ENCODE measurements at places on chromosomes 16 and 17. TPM values are rescaled to one million over a fixed set of nuclear protein-coding genes. Genes with fewer than 3 reads are reported as not detected.

Gene TEX14
- 0.02 TPM for polyA plus RNA-seq

Gene NKD1
- polyA plus RNA-seq: not detected

Gene ABCA9
- polyA plus RNA-seq: 0.12 TPM

Gene ZC3H18
- 10.1 TPM for polyA plus RNA-seq

Gene C17orf78
- not detected for polyA plus RNA-seq

Gene CORO1A
- 4.2 TPM for polyA plus RNA-seq

Gene IRX6
- polyA plus RNA-seq: not detected

Gene LPO
- polyA plus RNA-seq: not detected

Gene TBC1D3E
- polyA plus RNA-seq: not detected

Gene MCRIP2
- polyA plus RNA-seq: 10.8 TPM

Gene NPIPA8
- polyA plus RNA-seq: 2.4 TPM

Gene ASPA
- 0.17 TPM for polyA plus RNA-seq

Gene GPRC5B
- 27.5 TPM for polyA plus RNA-seq

Gene JPH3
- not detected for polyA plus RNA-seq

Gene ALG1
- polyA plus RNA-seq: 35.4 TPM

Gene TMEM208
- 46.8 TPM for polyA plus RNA-seq

Gene P2RX1
- polyA plus RNA-seq: 0.05 TPM

Gene CEMP1
- not detected for polyA plus RNA-seq

Gene SOX9
- 5.5 TPM for polyA plus RNA-seq

Gene CHST4
- not detected for polyA plus RNA-seq

Gene KRT36
- polyA plus RNA-seq: not detected

Gene SMIM5
- polyA plus RNA-seq: not detected

Gene SKAP1
- polyA plus RNA-seq: not detected

Gene ARHGAP23
- 19.3 TPM for polyA plus RNA-seq

Gene SDR42E2
- polyA plus RNA-seq: not detected

Gene RAC3
- polyA plus RNA-seq: 18.7 TPM

Gene MBTD1
- polyA plus RNA-seq: 6.4 TPM

Gene CDC6
- 9.1 TPM for polyA plus RNA-seq

Gene CTRB1
- polyA plus RNA-seq: not detected

Gene EPX
- polyA plus RNA-seq: not detected

Gene MT1X
- polyA plus RNA-seq: 30.1 TPM

Gene DBNDD1
- 12.5 TPM for polyA plus RNA-seq

Gene ELMO3
- polyA plus RNA-seq: 0.57 TPM

Gene GLIS2
- polyA plus RNA-seq: 2.9 TPM

Gene CHRNE
- polyA plus RNA-seq: 0.19 TPM

Gene NACA2
- 0.56 TPM for polyA plus RNA-seq

Gene MMP28
- 0.15 TPM for polyA plus RNA-seq

Gene CCL14
- polyA plus RNA-seq: not detected

Gene MYL4
- 0.17 TPM for polyA plus RNA-seq

Gene NPIPA2
- 1.1 TPM for polyA plus RNA-seq

Gene MT3
- polyA plus RNA-seq: not detected

Gene FOXL1
- polyA plus RNA-seq: 41.1 TPM

Gene HP
- not detected for polyA plus RNA-seq

Gene FSCN2
- polyA plus RNA-seq: 0.26 TPM

Gene CDH5
- not detected for polyA plus RNA-seq

Gene KRTAP4-11
- polyA plus RNA-seq: not detected

Gene SMG1
- 30.3 TPM for polyA plus RNA-seq

Gene MPP3
- polyA plus RNA-seq: 4.5 TPM

Gene ESRP2
- polyA plus RNA-seq: 0.01 TPM

Gene SOX15
- 0.29 TPM for polyA plus RNA-seq

Gene EMP2
- 15.2 TPM for polyA plus RNA-seq

Gene ATP2A1
- 0.50 TPM for polyA plus RNA-seq

Gene GAS7
- 5.6 TPM for polyA plus RNA-seq

Gene NPIPA5
- polyA plus RNA-seq: 15.9 TPM

Gene TEDC2
- polyA plus RNA-seq: 1.8 TPM

Gene DNAH17
- not detected for polyA plus RNA-seq

Gene NT5C3B
- 106 TPM for polyA plus RNA-seq

Gene CLEC18A
- 0.12 TPM for polyA plus RNA-seq

Gene GFAP
- polyA plus RNA-seq: 0.46 TPM

Measured in AG04450 (cell line).